ENCODE measurements at places on chromosomes 5 and 9.

- peak; percentile 15 for DNase-seq
Measured at GRCh38 chr5:147887026-147887627, 8.6 kb downstream of the SCGB3A2 start.

GRCh38 chr9:123074628-123075027 is 41.2 kb downstream of the GPR21 start:
- DNase-seq, result no peak

- peak; percentile 57 for DNase-seq
Measured at GRCh38 chr5:180172447-180173197, 36.4 kb downstream of the RASGEF1C start.

- no peak for DNase-seq
Measured at GRCh38 chr5:54215233-54215736, 95.1 kb downstream of the ARL15 start.

- DNase-seq, result no peak
Measured at GRCh38 chr5:135071311-135071710, 37.3 kb upstream of the PITX1 start.

- no peak for DNase-seq
Measured at GRCh38 chr9:76609285-76610010, 150.5 kb downstream of the GCNT1 start.

DNA sequence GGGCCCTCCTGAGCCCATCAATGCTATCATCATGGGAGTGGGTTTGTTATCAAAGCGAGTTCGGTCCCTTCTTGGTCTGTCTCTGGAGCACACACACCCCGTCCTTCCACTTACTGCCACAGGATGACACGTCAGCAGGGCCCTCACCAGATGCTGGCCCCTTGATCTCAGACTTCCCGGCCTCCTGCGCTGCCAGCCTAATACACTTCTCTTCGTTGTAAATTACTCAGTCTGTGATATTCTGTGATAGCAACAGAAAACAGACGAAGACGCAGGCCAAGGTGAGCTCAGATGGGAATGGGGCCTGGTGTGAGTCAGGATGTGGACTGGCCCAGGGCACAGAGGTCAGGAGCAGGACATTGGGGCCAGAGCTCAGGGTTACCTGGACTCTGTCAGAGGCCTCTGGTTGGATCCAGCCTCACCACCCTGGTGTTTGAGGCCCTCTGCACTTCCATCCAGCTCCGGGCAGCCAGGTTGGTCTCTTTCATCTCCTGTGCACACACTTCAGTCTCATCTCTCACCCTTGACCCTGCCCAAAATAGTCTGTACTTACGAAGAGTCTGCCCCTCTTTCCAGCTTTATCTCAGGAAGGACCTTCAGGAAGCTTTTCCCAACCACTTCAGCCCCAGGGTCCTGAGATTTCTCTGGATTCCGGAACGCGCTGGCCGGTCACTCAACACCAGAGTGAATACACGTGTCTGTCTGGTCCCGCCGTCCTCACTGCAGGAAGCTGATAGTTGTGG is 26.0 kb upstream of the CNOT6 start:
- DNase-seq, result no peak

DNA sequence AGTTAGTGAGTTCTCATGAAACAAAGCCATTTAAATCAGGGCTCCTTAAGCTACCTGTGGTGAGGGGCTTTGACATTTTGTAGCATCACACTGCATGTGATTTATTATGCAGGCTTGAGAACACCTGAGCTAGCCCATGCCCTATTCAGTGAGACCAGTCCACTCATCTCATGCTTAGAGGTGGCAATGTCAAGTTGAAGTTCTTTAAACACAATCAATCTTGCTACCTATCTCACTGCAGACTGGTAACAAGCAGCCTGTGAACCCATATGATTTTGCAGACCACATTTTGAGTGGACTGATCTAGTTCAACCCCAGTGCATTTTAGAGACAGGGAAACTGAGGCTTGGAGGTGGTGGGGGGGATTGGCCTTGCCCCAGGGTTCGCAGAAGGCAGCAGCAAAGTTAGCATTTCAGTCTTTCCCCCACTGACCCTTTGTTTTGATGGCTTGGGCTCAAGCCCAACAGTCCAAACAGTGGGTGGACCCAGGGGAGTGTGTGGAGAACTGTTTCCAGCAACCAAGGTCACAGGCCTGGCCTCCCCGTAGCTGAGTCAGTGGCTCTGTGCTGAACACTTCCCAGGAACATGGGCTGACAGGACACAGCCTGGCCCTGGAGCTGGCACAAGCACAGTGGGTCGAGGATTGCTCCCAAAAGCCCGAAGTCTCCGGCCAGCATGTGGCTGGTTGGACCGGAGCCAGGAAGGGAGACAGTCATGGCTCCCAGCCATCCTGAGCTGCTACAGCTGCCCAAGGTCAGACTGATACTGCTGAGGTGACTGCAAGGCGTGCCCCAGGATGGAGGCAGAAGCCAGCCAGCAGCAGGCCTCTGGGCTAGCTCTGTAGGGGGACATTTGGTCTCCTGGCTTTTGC is 95.3 kb downstream of the RGS3 start:
- peak; percentile 28 for DNase-seq

GRCh38 chr5:141694479-141694878 is 12.4 kb upstream of the ARAP3 start:
- no peak for DNase-seq

GRCh38 chr9:35136866-35137265 is 21.2 kb upstream of the ATOSB start:
- no peak for DNase-seq

Measured in midbrain (tissue), 1 donor.